Left renal pelvis (tissue), 4 donors: ENCODE measurements at places on chromosomes 5 and 9.

DNA sequence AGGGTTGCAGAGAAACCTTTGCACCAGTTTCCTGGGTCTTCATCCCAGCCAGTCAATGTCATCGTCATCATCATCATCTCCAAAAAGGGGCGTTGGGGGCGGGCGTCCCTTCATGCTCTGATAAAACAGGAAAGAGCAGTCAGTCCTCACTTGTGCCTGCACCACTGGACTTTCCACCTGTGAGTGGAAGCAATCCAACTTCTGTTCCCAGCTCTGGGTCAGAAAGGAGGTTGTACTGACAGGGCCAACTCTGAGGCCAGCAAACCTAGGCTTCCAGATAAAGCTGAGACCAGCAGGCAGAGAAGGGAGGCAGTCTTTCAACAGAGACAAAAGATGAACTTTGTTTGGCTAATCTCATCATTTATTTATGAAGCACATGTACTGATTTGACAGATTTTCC lies 15.2 kb downstream of the SLC31A2 start:
- no peak for DNase-seq

- DNase-seq = no peak
Observed at GRCh38 chr9:113587471-113588031, 124.0 kb downstream of the RGS3 start.

- DNase-seq = no peak
Observed at GRCh38 chr5:167720676-167721260, 570.7 kb upstream of the WWC1 start.

GRCh38 chr5:74310386-74310785 lies 330.1 kb downstream of the ENC1 start:
- no peak for DNase-seq

DNA sequence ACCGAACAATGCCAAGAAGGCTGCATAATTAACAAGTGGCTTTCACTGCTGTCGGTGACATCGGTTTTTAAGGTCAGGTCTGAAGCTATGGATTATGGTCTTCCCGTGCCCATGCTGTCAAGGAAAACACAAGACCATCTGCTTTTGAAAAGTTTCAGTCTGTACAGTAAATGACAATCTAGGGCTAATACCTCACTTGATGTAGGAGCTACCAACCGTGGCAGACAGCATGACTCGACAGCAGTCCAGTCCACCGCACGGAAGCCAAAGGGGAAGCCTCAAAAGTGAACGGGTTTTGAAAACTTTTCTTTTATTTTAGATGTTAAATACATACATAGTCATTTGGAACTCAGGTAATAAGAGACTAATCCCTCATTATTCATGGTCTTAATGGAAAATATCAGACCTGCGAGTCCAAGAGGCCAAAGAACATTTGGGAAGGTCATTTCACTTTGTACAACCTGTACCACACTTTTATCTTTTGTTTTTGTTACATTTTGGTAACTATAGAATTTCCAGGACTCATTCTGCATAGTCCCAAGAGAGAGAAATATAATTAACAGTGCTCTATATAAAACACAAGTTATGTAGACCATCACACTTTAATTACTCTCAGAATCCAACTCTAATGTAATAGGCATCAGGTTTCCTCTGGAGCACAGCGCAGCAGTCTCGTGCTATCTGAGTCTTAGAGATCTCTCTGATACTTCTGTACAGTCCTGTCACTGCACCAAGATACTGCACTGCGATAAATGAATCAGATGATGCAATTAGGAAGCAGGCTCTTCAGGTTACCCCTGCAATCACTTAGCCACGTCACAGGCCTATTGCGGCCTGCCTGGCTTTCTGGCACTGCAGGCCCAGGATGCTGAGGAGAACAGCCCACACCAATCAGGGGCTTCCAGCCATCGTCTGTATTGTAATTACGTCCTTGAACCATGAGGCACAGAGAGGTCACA lies 184.9 kb downstream of the FANCC start:
- DNase-seq = no peak

DNA sequence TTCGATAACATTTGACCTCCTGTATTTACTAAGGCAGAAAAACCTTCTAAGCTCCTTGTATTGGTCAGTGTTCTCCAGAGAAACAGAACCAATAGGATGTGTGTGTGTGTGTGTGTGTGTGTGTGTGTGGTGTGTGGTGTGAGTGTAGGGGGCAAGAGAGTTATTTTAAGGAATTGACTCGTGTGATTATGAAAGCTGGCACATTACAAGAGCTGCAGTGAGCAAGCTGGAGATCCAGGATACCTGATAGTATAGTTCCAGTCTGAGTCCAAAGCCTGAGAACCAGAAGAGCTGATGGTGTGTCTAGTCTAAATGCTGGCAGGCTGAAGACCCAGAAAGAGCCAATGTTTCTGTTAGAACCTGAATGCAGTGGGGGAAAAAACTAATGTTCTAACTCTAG lies 21.2 kb upstream of the PIK3R1 start:
- DNase-seq = no peak

DNA sequence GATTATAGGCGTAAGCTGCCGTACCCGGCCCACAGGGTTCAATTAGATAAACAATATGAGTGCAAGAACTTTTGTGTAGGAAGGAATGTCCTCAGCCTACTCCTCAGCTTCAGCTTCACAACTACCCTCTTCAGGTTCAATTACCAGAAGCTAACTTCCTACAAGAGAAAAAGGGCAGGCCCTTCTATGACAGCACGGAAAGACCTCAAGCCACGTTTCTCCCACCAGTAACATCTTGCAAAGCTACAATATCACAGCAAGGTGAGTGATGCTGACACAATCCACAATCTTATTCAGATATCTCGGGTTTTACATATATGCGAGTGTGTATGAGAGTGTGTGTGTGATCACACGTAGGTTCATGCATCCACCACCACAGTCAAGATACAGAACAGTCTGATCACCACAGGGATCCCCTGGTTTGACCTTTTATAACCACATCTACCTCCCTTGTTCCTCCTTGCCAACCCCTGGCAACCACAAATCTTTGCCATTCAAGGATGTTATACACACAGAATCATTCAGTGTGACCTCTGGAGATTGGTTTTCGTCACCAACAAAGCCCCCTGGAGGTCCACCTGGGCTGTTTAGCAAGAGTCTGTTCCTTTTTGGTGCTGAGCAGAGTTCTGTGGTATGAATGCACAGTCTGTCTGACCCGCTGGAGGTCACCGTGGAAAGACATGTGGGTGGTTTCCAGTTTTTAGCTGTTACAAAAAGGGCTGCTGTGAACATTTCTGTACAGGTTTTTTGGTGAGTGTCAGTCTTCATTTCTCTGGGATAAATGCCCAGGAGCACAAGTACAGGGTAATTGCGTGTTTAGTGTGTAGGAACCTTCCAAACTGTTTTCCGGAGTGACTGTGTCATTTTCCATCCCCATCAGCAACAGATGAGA lies 38.2 kb downstream of the IPPK start:
- DNase-seq = no peak

DNA sequence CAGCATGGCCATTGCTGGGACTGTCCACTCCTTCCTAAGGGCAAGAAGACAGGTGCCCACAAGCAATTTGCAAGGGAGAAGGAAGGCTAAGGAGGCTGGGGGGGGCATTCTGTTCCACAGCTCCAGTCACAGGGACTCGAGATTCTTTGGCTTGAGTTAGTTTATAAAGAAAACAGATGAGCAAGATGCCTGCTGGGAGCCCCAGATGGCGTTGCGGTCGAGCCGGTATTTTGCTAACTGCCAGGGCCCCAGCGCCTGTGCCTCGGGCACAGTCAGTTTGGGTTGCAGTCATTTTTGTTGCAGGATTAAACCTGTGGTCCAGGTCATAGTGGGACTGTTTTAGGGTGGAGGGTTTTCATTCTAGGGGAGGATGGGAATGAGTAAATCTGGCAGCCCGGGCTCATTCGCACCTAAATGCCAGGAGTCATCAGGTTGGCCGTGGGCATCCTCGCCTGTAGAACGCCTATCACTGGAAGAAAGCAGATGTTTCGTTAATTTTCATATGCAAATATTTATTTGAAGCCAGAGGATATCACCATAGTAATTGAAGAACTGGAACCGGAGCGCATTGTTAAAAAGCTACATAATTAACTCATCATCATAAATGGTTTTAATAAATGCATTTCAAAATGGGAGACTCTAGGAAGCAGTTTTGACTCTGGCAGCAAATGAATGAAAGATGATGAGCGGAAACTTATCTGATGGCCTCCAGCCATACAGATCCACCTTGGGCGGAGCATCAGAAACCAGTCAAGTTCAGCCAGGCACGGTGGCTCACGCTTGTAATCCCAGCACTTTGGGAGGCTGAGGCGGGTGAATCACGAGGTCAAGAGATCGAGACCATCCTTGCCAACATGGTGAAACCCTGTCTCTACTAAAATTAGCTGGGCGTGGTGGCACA lies 87.1 kb upstream of the FCN2 start:
- no peak for DNase-seq

DNA sequence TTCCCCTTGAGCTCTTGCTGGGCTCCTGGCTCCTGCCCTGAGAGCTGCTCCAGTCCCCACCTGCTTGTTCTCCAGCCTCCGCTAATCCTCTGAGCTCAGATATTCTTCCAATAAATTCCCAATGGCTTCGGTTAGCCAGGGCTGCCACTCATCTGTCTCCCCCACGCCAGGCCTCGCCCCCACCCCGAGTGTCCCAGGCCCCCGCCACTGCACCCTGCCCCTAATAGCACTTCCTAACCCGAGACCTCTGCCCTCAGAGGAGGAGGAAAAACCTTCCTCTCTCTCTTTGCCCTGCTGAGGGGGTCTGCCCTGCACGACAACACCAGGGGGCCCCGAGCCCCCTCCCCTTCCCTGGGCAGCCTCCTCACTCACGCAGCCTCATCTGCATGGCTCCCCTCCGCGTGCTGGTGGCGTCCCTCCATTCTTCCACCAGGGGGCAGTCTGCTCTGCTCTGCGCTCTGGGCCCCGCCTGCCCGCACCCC lies 5.4 kb upstream of the LCN15 start:
- DNase-seq = no peak

DNA sequence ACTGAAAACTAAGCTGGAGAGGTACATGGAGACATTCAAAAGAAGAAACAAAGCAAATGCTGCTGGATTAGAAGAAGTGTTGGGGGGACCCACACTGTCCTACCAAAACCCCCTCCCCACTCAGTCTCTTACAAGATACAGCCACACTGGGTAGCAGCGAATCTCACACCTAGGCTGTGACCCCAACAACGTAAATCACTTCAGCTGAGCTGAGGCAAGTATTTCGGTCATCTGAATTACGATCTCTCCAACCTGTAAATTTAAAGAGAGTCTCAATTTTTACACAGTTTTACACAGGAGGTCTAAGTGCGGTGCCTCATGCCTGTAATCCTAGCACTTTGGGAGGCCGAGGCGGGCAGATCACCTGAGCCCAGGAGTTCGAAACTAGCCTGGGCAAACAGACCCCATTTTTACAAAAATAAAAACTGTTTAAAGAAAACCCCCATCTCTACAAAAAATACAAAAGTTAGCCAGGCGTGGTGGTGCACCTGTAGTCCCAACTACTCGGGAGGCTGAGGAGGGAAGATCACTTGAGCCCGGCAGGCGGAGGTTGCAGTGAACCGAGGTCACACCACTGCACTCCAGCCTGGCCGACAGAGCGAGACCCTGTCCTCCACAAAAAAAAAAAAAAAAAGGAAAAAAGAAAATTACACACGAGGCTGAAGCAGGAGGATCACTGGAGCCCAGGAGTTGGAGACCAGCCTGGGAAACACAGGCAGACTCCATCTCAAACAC lies 3.4 kb downstream of the CAMSAP1 start:
- no peak for DNase-seq

- DNase-seq = no peak
Observed at GRCh38 chr9:19117039-19117716, 10.1 kb downstream of the PLIN2 start.

DNA sequence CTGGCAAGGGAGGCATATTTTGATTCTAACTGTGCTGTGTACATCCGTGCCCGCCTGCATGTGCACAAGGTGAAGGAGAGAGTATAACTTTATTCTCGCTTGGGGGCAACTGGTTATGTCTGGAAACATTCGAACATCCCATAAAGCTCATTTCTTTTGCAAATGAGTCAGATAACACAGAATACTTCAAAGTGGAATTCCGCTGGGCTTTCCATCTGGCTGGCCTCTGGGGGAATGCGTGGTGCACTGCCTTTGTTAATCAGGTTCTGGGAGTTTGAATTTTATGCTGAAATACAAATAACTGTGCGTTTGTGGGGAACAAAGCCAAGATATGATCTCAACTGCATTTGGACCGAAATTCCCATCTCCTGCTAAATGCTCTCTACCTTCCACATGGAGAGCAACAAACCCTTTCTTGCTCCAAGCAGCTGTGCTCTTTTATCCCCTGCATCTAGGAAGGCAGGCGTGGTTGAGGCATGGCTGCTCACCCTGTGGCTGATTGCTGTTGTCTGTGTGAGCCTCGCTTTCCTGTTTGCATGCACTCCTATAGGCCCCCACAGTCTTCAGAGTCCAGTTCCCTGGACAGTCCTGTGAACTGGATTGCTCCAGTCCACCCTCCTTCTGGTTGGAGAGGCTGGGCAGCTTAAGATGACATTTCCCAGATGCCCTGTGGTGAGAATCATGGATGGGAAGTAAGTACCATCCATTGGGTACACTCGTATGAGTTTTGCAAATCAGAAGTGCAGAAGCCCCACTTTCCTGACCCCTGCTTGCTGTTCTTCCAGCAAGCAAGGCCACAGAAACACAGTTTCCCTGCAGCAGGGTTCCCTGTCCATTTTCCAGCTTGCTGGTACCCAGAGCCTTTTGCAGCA lies 82.9 kb upstream of the ALDH1B1 start:
- no peak for DNase-seq

- DNase-seq = no peak
Observed at GRCh38 chr5:178330791-178331404, 98.3 kb upstream of the PHYKPL start.

GRCh38 chr9:81476813-81477490 lies 212.4 kb downstream of the TLE1 start:
- DNase-seq = no peak

DNA sequence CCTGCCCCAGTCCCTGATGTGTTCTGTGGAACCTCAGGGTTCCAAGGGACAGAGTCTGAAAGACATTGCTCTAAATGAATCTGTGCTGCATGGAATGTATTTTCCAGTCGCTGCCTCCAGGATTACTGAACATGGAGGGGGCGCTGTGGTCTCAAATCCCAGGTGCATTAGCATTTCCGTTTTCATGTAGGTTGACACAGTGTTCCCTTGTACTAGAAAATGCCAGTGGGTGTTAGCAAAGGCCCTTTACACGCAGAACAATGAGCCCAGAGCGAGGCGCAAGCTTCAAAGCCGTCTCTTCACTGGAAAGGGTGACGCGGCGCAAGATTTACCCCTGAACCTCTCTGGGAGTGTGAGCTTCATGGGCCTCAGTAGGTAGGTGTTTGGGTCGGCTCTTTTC lies 308.3 kb downstream of the SLIT3 start:
- DNase-seq = no peak

- DNase-seq = no peak
Observed at GRCh38 chr9:36942891-36943290, 91.2 kb downstream of the PAX5 start.

GRCh38 chr5:72125271-72125940 lies 18.1 kb downstream of the MAP1B start:
- no peak for DNase-seq

- no peak for DNase-seq
Observed at GRCh38 chr9:93252781-93253530, 69.0 kb downstream of the WNK2 start.

GRCh38 chr5:180283026-180283615 lies 8.8 kb downstream of the MAPK9 start:
- no peak for DNase-seq
